Fibroblast of lung (primary cell): ENCODE measurements at places on chromosomes 6 and 20.

DNA sequence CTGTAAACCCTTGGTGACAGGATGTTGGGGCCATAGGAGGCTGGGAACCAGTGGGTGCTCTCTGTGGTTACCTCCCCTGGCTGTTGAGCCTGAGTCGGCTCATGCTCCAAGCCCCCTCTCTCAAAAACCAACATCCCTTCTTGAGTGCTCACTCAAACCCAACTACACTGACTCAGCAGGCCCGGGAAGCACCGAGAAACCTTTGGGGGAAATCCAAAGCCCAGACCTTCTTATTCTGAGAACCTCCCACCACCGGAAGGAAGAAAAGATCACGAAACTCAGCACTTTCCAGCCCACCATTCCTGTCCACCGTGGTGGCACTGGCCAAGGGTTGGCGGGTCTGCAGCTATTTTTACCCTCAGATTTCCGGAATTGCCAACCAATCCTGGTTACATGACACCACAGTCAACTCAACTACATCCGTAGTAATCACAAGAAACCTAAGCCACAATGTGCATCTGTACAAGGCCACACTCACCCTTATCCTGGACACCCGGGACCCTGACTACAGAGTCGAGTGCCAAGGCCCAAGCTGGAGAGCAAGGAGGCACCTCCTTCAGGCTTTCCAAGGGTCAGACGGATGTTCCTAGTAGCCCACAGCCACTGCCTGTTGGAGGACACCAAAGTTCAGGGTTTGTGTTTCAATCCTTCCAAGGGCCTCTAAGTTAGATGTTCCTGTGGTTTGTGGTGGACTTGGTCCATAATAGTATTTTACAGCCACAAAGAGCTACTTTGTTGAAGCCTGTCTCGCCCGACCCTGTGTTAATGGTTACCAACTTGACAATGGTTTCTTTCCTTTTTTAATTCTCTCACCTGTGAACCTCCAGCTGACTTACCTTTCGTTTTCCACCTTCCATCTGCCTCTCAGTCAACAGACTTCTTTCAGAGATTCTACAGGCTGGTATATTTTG lies 317.0 kb downstream of the CDC5L start:
- H3K27me3 ChIP-seq, result no peaks in the 10 kb centered on the region
- H3K27ac ChIP-seq, result no peak overlapping the region
- no peak overlapping the region for H3K4me3 ChIP-seq
- H3K4me1 ChIP-seq, result no peaks in the 10 kb centered on the region

DNA sequence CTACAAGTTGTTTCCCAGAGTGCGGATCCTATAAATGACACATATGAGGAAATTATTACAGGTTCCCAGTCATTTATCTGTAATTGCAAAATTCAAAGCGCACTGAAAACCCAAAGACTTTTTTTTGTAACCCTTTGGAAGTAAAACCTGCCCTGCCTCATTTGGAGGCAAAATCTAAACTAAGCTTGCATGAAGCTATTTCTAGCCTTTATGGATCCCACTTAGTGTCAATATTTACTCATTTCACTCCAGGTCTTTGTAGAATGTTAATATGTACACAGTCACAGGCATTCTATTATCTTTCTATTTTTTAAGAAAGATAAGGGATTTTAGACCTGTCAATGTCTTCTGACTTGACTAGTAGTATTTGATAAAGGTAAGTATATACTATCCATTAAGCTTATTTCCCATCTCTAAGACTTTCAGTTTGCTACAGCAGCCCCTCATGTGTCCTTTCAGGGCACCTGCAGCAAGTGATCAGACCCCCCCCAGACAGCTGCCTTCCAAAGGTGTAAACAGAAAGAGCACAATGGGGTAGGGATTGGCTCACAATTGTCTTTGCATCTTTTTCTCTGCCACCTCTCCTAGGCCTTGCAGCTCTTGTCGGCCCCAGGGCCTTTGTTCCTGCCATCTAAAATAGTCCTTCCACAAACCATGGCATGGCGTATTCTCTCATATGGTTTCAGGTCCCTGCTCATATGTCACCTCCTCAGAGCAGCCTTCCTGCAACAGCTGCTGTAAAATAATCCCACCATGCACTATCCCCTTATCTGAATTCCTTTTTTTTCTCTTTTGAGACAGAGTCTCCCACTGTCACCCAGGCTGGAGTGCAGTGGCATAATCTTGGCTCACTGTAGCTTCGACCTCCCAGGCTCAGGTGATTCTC lies 1.3 kb upstream of the REPS1 start:
- no peaks in the 10 kb centered on the region for H3K36me3 ChIP-seq
- H3K27me3 ChIP-seq, result no peaks in the 10 kb centered on the region
- peaks cover 5% of the 10 kb centered on the region for H3K4me1 ChIP-seq
- H3K4me3 ChIP-seq, result no peak overlapping the region
- no peak for DNase-seq
- no peak overlapping the region for H3K27ac ChIP-seq

DNA sequence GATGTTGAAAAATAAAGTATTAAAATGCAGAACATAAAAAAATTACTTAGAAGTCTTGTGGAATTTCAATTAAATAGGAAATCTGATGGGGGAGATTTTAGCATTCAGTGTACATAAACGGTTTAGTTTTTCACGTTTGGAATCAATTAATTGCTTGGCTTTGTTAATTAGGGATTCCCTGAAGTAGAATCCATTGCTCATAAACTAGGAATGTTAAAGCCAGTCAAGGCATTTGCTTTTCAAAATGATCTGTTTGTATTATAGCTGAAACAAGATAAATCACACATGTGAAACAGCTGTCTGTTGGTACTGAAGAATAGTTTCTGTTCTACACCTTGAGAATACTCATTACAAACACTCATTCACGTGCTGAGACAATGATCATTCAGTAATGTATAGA lies 297.9 kb downstream of the TBC1D7 start:
- H3K4me1 ChIP-seq, result no peaks in the 10 kb centered on the region
- H3K27ac ChIP-seq, result no peak overlapping the region
- DNase-seq, result no peak

DNA sequence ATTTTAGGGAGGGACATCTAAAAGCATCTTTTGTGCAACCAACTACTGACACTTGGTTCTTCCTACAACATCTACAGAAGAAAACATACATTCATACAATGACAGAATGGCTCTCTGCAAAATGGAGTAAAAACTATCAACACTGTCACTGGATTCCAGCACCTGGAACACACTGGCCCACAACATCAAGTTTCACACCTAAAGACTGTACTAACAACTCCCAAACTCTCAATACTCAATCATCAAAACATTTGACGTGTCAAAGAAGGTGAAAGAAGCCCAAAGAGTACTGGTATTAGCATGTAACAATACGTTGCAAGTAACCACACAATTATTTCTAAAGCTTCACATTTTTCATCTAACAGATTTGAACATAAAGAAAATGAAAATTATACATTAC lies 2.1 kb downstream of the CPNE1 start:
- H3K36me3 ChIP-seq, result no peaks in the 10 kb centered on the region
- H3K4me3 ChIP-seq, result peak overlapping the region; percentile 93
- no peak for DNase-seq
- no peaks in the 10 kb centered on the region for H3K27me3 ChIP-seq
- no peak overlapping the region for H3K27ac ChIP-seq
- peaks cover 9% of the 10 kb centered on the region for H3K4me1 ChIP-seq

- peaks cover 11% of the 10 kb centered on the region for H3K4me1 ChIP-seq
- peak overlapping the region; percentile 90 for H3K27ac ChIP-seq
- DNase-seq, result peak; percentile 80
- peaks cover 14% of the 10 kb centered on the region for H3K36me3 ChIP-seq
- peak overlapping the region; percentile 99 for H3K4me3 ChIP-seq
- no peaks in the 10 kb centered on the region for H3K27me3 ChIP-seq
These were observed 123.3 kb upstream of the SLC2A12 start for GRCh38 chr6:134175532-134176263.

DNA sequence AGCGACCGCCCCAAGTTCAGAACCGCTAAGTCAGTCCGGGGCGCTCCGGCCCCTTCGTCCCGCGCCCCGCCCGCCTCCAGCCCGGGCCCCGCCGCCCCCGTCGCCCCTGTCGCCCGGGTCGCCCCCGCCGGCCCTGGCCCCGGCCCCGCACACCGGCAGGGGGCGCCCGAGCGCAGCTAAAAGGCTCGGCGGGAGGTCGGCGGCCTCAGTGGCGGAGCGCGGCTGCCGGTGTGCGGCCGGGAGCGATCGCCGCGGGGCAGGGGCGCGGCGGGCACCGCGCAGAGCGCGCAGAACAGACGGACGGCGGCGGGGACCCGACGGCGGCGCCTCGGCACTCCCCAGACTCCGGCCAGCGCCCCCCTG lies at the start of gene FNDC1:
FNDC1 (plus strand) TSS at position 208 of the 363 bp plus-strand sequence. CDS start 197 bp downstream, outside the sequence.
- no peak for DNase-seq
- H3K27ac ChIP-seq, result no peak within 1 kb of the TSS
- H3K4me1 ChIP-seq, result no peaks in the 10 kb centered on the region
- H3K27me3 ChIP-seq, result peaks cover 24% of the 10 kb centered on the region
- H3K4me3 ChIP-seq, result peak within 1 kb of the TSS; percentile 33

- no peaks in the 10 kb centered on the region for H3K27me3 ChIP-seq
- H3K36me3 ChIP-seq, result no peaks in the 10 kb centered on the region
- no peak for DNase-seq
These were observed 34.1 kb upstream of the RPL7L1 start for GRCh38 chr6:42845327-42845694.

- H3K27me3 ChIP-seq, result peaks cover under 1% of the 10 kb centered on the region
- DNase-seq, result no peak
- no peaks in the 10 kb centered on the region for H3K4me1 ChIP-seq
- H3K27ac ChIP-seq, result no peak overlapping the region
- no peaks in the 10 kb centered on the region for H3K36me3 ChIP-seq
- no peak overlapping the region for H3K4me3 ChIP-seq
These were observed 29.2 kb downstream of the SLC22A23 start for GRCh38 chr6:3427687-3428085.

DNA sequence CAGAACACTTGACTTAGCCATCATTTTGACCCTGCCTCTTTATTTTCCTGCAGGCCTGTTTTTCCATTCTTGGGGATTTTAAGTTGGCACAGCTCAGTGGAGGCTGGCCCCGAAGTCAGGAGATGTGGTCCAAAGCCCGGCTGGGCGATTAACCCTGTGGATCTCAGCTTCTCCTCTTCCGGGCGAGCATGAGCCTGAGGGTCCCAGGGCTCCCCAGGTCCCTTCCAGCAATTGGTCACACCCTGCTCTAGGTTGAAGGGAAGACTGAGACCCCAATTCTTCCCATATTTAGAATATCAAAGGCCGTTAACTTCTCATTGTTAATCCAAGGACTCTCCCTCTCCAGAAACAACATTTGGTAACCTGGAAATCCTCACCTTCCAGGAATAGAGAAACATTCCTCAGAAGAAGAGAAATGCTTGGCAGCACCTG lies 2.3 kb downstream of the THBS2 start:
- peak overlapping the region; percentile 58 for H3K27ac ChIP-seq
- H3K4me1 ChIP-seq, result peaks cover 6% of the 10 kb centered on the region
- no peak for DNase-seq
- peak overlapping the region; percentile 75 for H3K4me3 ChIP-seq

- H3K27ac ChIP-seq, result no peak overlapping the region
- no peaks in the 10 kb centered on the region for H3K36me3 ChIP-seq
- DNase-seq, result no peak
- H3K4me3 ChIP-seq, result no peak overlapping the region
- no peaks in the 10 kb centered on the region for H3K27me3 ChIP-seq
- no peaks in the 10 kb centered on the region for H3K4me1 ChIP-seq
These were observed 19.5 kb upstream of the OCSTAMP start for GRCh38 chr20:46569961-46570360.

DNA sequence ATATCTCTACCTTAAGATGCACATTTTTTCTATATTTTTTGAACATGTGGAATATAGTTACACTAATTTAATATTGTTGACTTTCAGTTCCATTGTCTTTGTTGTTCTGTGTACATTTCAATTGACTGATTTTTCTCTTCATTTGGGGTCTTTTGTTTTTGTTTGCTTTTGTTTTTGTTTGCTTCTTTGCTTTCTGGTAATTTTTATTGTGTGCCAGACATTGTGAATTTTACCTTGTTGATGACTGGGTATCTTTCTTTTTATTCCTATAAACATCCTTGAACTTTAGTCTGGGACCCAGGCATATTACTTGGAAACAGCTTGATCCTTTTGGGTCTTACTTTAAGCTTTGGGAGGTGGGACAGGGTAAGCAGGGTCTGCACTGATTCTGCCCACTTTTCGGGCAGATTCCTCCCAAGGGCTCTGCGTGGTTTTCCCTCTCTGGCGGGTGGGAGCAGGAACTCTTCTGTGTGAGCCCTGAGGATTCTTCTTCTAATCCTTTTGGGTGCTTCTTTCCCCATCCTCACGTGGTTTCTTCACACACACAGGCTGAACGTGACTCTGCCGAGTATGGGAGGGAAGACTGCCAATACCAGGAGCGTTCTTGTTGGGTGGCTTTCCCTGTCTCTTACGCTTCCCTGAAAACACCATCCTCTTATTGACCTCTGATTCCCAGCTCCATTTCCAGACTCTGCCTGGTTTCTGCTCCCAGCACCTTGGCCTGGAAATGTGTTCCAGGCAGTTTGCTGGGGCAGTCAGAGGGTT lies 200.5 kb downstream of the ARID1B start:
- H3K4me3 ChIP-seq, result no peak overlapping the region
- no peaks in the 10 kb centered on the region for H3K36me3 ChIP-seq
- H3K4me1 ChIP-seq, result peaks cover 2% of the 10 kb centered on the region
- H3K27me3 ChIP-seq, result no peaks in the 10 kb centered on the region

GRCh38 chr6:1603708-1604107 lies 6.0 kb upstream of the FOXC1 start:
- H3K27me3 ChIP-seq, result peaks cover 68% of the 10 kb centered on the region
- no peak overlapping the region for H3K27ac ChIP-seq
- H3K36me3 ChIP-seq, result no peaks in the 10 kb centered on the region

DNA sequence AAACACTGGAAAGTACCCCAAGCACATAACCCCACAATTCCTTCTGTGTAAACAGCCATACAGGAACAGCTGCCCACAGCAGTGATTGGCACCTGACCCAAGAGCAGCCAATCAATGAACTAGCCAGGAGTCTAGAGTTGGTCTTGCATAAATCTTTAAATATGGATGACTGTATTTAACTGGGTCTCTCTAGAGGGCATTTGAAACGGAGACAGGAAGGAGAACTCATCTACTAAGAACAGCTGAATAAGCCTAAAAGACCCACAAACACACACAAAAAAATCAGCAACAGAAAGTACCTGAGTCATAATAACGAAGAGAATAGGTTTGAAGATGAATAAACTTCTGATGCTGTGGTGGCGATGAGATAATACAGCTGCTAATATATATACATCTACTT lies 49.0 kb upstream of the ASF1A start:
- no peaks in the 10 kb centered on the region for H3K27me3 ChIP-seq
- H3K4me3 ChIP-seq, result no peak overlapping the region
- no peaks in the 10 kb centered on the region for H3K36me3 ChIP-seq
- no peaks in the 10 kb centered on the region for H3K4me1 ChIP-seq
- DNase-seq, result no peak
